ENCODE measurements at places on chromosomes 7 and 10.

- peaks cover 4% of the 10 kb centered on the region for H3K36me3 ChIP-seq
- no peak for DNase-seq
- no peak overlapping the region for H3K4me3 ChIP-seq
- no peaks in the 10 kb centered on the region for H3K27me3 ChIP-seq
- H3K27ac ChIP-seq = no peak overlapping the region
- no peaks in the 10 kb centered on the region for H3K4me1 ChIP-seq
Measured at GRCh38 chr7:99653754-99654153, 26.0 kb downstream of the CYP3A5 start.

DNA sequence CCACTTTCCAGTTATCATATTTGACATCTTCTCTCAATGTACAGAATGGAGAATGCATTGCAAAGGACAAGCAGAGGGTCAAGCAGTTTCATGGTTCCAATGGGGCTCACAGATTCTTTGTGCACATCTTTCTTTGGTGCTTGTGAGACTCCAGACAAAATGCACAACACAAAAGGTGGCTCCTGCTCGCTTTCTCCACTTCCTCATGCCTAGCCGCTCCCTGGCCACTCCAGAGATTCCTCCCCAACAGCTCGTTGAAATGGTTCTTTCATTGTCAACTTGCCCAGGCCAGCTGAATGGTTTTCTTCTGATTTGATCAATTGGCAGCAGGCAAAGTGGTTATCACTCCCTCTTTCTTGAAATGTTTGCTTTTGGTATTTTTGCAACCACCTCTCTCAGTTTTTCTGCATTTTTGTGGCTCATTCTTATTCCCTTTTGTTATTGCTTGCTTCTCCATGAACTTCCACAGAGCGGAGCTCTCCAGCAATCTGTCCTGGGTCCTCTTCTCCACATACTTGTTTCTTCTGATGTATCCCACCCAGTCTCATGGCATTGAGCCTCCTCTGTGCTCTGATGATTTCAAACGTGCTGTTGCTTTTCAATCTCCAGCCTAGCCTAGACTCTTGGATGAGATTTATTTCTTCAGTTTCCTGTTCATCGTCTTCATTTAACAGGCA, 507.8 kb upstream of the MKI67 start:
- no peaks in the 10 kb centered on the region for H3K36me3 ChIP-seq
- 0 out of 2 replicates have a peak, but pooled peaks cover 2% of the 10 kb centered on the region for H3K4me1 ChIP-seq
- H3K27ac ChIP-seq = no peak overlapping the region
- H3K27me3 ChIP-seq = no peaks in the 10 kb centered on the region
- no peak for DNase-seq

DNA sequence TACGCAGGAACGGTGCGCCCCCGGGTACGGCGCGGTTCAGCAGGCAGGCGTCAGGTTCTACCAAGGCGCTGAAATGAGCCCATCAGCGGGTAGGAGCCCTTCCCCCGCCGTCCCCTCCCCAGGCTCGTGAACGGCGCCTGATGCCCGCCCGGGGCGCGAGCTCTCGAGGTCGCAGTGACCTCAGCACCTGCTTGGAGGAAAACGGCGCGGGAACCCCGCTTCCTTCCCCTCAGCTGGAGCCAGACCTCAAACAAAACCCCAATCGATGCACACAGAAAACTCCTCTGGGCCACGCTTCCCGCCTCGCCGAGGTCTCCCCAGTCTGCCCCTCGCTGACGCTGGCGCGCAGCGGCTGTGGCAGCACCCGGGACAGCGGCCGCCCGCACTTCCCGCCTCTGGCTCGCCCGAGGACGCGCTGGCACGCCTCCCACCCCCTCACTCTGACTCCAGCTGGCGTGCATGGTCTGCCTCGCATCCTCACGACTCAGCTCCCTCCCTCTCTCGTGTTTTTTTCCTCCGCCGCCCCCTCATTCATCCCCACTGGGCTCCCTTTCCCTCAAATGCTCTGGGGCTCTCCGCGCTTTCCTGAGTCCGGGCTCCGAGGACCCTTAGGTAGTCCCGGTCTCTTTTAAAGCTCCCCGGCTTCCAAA, 514 bp upstream of the GAD2 start:
- peaks cover 7% of the 10 kb centered on the region for H3K4me1 ChIP-seq
- peak; percentile 82 for DNase-seq
- peak overlapping the region; percentile 83 for H3K4me3 ChIP-seq

DNA sequence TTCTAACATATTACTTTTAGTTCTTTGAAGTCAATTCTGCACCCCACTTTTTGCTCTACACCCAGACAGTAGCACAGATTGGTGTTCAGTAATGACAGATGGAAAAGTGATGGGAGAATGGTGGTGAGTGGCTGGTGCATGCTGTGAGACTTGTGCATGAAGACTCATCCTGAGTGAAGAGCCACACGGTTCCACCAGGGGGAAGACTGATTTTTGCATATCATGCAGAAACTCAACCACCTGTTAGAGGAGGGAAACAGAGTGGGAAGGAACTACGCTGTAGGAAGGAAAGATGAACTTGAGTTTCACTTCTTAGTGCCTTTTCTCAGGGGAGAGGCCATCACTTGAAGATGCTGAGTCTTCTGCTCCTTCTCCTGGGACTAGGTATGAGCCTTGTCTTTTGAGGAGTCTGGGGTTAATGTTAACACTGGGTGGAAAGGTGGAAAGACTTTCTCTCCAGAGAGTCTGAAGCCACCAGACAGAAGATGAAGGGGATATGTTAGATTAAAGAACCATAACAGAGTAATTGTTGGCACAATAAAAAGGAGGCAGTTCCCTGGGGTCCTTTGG, 9.3 kb upstream of the PRSS1 start:
- H3K36me3 ChIP-seq = no peaks in the 10 kb centered on the region
- no peak overlapping the region for H3K27ac ChIP-seq
- no peak overlapping the region for H3K4me3 ChIP-seq
- H3K27me3 ChIP-seq = no peaks in the 10 kb centered on the region

DNA sequence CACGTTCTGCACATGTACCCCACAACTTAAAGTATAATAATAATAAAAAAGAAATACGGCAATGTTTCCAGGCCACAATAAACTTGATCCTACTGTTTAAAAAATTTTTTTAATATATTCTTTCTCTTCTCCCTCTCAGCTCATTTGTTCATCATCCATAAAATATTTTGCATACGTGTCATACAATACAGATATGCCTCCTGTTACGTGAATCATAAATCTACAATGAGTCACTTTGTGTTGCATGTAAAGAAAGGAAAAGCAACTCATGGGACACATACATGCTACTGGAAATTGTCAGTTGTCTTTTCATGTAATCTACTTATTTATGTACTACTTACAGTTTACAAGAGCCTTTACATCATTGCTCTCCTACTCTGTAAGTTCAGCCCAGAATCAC, 1.1 kb upstream of the TECTB start:
- no peak overlapping the region for H3K27ac ChIP-seq
- no peak for DNase-seq
- no peaks in the 10 kb centered on the region for H3K27me3 ChIP-seq
- H3K4me3 ChIP-seq = no peak overlapping the region

- no peaks in the 10 kb centered on the region for H3K36me3 ChIP-seq
- H3K27ac ChIP-seq = no peak overlapping the region
- no peaks in the 10 kb centered on the region for H3K27me3 ChIP-seq
- DNase-seq = no peak
- no peaks in the 10 kb centered on the region for H3K4me1 ChIP-seq
Measured at GRCh38 chr7:16080131-16080530, 341.2 kb downstream of the CRPPA start.
